T-helper 1 cell (primary cell): ENCODE measurements at places on chromosomes 1 and 21.

- no peak for DNase-seq
These were observed 13.3 kb upstream of the PPP2R5A start for GRCh38 chr1:212271823-212272485.

GRCh38 chr1:226651041-226651731 lies 87.9 kb downstream of the ITPKB start:
- DNase-seq, result no peak

GRCh38 chr21:20040768-20041167 lies 957.4 kb upstream of the NCAM2 start:
- DNase-seq, result no peak

DNA sequence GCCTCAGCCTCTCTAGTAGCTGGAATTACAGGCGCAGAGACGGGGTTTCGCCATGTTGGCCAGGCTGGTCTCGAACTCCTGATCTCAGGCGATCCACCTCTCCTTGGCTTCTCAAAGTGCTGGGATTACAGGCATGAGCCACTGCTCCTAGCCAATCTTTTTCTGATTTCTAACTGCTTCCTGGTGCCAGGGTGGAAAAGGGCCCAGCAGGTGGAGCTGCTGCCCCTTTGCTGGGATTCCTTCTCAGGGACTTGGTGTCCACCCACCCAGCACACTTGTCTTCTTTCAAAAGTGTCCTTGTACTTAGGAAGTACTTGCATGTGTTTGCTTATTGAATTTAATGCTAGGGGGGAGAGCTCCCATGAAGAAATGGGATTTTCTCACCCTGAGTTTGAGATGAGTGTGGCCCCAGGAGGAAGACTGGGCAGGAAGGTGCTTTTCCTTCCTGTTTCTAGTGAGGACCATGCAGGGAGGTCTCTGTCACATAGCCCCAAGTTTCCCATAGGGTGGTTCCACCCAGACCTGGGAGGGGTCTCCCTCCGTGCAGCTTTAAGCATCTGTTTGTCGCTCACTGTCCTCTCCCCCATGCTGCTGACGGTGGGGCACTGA lies 14.2 kb downstream of the UTP11 start:
- DNase-seq, result no peak

GRCh38 chr1:51147394-51147793 lies 45.4 kb downstream of the C1orf185 start:
- no peak for DNase-seq

DNA sequence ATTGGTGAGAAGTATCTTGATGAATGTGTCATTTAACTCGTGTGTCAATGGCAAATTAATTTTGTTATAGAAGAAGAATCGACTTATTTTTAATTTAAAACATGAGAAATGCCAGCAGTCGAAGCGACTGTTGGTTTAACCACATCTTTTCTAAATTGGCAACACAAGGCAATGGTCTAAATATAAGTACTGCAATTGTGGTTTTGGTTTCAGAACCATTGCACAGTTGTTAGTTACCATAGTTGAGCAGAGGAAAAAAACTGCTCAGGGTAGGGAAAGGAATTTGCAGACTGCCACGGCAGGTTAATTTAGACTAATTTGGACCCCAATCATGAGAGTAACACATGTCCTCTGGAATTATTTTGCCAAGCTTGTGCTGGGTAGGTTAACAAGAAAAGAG lies 185.6 kb upstream of the RUNX1 start:
- no peak for DNase-seq

GRCh38 chr1:236165238-236165981 lies 23.1 kb downstream of the GPR137B start:
- DNase-seq, result no peak

DNA sequence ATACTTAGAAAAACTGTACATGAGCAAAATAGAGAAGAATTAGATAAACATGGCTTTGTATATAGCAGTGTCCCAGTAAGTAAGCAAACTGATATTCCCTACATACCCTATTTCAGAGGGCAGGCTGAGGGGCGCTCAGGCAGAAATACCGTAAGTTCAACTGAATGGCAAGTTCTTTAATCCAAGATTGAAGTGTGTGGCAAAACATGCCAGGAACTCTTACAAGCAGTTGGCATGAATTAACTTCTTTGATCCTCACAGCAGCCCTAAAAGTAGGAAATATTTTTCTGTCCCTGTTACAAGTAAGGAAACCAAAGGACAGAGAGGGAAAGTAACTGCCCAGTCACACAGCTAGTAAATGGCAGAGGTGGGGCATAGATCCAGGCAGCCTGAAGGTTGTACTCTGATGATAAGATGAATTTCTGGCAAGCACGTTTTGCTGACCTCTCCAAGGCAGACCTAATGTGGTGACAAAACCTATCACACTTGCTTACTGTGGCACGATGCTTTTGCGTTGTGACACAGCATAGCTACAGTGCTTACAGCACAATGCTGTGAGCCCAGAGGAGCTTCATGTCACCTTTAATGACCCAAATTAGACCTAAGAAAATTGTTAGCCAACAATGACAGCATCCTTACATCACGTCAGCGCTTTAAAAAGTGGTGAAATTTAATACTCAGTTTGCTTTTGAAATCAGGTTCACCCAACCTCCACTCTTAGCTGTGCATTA lies 35.0 kb upstream of the THEM4 start:
- DNase-seq, result no peak

GRCh38 chr1:79744746-79745145 lies 738.2 kb upstream of the ADGRL4 start:
- DNase-seq, result no peak

GRCh38 chr1:33797849-33798248 lies 66.0 kb upstream of the HMGB4 start:
- DNase-seq, result no peak

DNA sequence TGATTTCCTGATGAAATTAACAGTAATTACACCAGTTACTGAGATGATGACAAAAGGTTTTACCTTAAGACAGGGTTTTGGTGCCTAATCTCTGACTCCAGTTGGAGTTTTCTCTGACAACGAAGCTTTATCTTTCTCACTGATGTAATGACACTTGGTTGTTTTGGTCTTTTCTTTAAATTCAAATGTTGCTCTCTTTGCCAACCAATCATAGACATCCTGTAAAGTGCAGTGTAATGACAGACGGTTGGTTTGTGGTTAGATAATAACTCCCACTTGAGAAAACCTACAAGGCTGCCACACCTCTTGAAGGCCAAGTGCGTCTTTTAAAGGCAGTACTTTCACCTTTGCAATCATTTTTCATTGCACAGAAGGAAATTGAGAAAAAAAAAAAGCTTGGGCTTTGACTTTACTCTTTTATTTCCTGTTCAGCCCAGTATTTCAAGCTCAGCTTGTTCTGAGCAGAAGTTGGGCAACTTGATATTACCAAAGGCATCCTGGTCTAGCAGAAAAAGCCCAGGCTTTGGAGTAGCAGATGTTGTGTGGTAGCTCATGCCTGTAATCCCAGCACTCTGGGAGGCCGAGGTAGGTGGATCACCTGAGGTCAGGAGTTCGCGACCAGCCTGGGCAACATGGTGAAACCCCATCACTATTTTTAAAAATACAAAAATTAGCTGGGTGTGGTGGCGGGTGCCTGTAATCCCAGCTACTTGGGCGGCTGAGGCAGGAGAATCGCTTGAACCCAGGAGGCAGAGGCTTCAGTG lies 14.9 kb downstream of the PDIK1L start:
- peak; percentile 55 for DNase-seq

DNA sequence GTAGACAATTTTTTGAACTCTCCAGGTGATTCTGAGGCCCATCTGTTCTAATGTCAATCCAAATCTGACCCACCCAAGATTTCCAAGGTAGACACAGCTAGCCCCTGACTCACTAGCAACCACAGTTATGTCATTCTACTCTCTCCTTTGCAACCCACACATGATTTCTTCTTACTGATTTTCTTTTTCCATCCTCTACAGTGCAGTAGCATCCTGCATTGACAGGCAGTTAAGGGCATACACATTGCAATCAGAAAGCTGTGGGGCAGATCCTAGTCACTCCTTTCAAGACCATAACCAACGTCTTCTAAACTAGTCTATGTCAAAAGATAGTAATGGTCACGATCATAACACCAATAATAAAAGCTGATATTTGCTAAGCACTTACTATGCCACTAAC lies 54.2 kb downstream of the JAK1 start:
- no peak for DNase-seq

GRCh38 chr1:203169770-203170520 lies 5.7 kb downstream of the MYBPH start:
- no peak for DNase-seq

GRCh38 chr1:68225781-68226180 lies 6.5 kb downstream of the WLS start:
- DNase-seq, result no peak

- DNase-seq, result no peak
These were observed 55.4 kb downstream of the EPRS1 start for GRCh38 chr1:219990782-219991510.
